ENCODE measurements at places on chromosomes 2 and 18.

DNA sequence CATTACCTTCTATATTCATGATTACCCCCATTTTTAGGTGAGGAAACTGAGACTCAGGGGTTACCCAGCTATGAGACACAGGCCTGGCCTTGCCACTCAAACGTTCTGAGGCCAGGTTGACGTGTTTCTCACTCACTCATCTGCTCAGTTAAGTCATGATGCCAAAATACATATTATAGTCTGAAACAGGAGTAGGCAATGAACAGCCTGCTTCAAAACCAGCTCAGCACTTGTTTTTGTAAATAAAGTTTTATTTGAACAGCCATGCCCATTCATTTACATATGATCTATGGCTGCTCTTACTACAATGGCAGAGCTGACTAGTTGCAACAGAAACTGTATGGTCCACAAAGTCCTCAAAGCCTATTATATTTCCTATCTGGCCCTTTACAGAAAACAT lies 74.1 kb upstream of the SMAD2 start:
- DNase-seq = no peak

GRCh38 chr2:186950694-186951093 lies 101.7 kb upstream of the ZSWIM2 start:
- DNase-seq = no peak

DNA sequence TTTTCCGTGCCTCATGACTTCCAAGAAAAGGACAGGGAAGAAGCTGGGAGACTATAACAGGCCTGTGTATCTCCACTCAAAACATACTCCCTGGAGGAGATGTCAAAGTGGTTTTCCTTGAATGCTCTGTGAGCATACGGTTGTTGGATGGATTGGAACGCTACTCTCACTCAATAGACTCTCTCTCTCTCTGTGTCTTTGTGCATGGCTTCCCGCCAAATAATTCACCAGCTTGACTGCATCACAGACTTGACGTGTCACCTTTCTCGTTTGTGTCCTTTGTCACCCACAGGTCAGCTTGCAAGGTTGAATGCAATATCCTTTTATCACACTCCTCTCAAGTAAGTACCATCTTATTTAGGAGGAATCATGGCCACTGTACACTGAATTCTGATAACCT lies 156.8 kb upstream of the MAPRE2 start:
- no peak for DNase-seq

GRCh38 chr2:160252278-160252887 lies 52.3 kb upstream of the ITGB6 start:
- no peak for DNase-seq

DNA sequence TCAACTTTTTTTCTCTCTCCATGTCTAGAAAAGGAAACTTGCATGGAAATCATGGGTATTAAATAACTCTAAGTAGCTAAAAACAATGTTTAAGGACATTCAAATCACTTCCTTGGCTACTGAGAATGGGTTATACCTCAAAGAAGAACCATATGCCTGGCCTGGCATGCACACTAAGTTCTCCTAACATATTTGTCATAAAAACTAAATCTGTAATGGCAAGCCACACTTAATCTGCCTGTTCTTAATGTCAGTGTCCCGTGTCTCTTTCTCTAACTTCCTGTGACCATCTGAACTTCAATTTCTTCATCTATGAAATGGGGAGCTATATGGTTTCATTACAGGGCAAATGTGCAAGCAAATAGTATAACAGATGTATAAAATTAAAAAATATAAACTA lies 11.1 kb downstream of the PDE1A start:
- DNase-seq = no peak

DNA sequence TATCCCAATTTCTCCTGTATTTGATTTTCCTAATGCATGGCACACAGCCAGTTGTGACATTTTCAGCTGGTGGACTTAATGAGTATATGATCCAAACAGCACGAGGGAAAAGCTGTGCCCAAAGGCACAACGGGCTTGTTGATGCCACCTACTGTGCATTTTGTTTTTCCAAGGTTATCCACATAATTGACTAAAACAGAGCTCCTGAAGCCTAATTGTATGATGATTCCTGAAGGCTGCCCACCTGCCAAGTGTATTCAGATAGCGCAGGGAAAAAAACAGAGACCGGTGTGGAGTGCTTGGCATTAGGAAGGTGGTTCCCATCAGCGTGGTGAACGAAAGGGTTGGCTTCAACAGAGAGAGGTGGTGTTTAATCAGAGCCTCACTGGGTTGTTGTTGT lies 14.9 kb downstream of the RBMS1 start:
- no peak for DNase-seq

GRCh38 chr2:223936862-223937326 lies 8.2 kb downstream of the WDFY1 start:
- DNase-seq = no peak

DNA sequence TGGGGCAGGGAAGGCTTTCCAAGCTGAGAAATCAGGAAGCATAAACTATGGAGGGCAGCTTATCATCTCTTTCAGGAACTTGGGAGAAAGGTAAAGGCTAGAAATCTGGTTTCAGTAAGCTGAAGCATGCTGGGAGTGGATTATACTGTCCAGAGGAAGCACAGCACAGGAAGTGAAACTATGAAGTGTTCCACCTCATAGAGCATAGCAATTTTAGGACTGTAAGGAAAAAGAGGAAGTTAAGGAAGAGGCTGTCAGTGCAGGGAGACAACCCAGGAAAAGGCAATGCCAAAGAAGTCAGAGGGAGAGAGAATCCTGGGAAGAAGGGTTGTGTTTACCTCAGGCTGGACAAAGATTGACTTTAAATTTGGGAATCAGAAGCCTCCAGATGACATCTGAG lies 51.9 kb downstream of the EFEMP1 start:
- no peak for DNase-seq

- no peak for DNase-seq
Measured at GRCh38 chr2:85011747-85012146, 40.8 kb downstream of the KCMF1 start.

DNA sequence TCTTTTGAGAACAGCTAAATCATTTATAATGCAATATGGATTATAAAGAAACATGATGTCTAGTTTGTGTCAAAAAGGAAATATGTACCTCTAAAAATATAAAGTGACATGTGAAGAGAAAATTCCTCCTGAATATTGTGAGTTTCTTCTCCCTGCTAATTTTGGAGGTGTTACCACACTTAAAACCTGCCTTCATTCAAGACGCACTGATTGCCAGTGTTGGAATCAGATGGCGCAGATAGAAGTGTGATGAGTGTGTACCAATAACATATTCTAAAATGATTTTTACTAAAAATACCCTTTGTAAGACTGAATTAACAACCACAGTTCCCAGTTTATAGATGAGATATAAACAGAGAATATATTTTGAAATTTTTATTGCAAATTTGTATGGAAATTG lies 681.8 kb upstream of the LRATD1 start:
- DNase-seq = no peak
